ENCODE measurements at places on chromosomes 2 and 18. TPM values are rescaled to one million over a fixed set of nuclear protein-coding genes. Genes with fewer than 3 reads are reported as not detected.

The COL4A3 gene
- 0.47 TPM for total RNA-seq

The LCT gene
- total RNA-seq: not detected

The MROH2A gene
- not detected for total RNA-seq

The PIEZO2 gene
- total RNA-seq: 11.7 TPM

The STK39 gene
- 14.4 TPM for total RNA-seq

The REG1A gene
- not detected for total RNA-seq
